ENCODE measurements at places on chromosomes 6 and 20.

- DNase-seq, result no peak
Measured at GRCh38 chr6:136960781-136961180, 38.7 kb downstream of the SLC35D3 start.

GRCh38 chr6:34834789-34835518, 43.1 kb downstream of the BLTP3A start:
- no peak for DNase-seq

GRCh38 chr20:62774762-62775161, 21.5 kb upstream of the MRGBP start:
- no peak for DNase-seq

DNA sequence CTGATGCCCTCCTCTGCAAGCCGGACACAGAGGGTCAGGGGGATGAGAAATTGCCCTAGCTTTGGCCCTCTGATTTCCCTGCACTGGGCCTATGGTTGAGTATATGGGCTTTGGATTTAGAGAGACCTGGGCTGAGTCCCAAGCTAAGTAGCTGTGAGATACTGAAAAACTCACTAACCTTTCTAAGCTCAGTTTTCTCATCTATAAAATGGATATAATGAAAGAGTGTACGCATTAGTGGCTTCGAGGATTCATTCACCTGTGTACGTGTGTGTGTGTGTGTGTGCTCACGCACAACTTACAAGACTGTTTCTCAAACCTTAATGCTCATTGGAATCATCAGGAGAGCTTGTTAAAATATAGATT, 12.7 kb upstream of the RBPJL start:
- no peak for DNase-seq

- no peak for DNase-seq
Measured at GRCh38 chr6:166578536-166579236, 7.8 kb downstream of the RAMACL start.

- no peak for DNase-seq
Measured at GRCh38 chr6:34316431-34317171, 67.8 kb upstream of the SMIM29 start.

DNA sequence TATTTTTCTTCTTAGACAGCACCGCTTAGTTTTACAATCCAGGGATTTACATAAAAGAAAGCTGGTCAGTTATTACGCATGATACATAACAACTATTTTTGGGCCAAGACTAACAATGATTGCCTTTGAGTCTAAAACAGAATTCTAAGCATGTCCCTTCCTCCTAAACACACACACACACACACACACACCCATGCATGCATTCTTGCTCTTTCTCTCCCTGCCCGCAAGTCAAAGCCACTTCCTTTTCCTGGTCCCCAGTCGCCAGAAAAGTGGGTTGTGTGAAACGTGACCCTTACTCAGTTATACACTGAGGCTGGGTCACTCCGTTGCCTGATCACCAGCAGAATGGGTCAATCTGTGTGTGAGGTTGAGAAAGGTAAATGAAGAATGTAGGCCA, 31.4 kb downstream of the FYN start:
- peak; percentile 60 for DNase-seq

- no peak for DNase-seq
Measured at GRCh38 chr20:1949347-1950100, 44.3 kb downstream of the PDYN start.

DNA sequence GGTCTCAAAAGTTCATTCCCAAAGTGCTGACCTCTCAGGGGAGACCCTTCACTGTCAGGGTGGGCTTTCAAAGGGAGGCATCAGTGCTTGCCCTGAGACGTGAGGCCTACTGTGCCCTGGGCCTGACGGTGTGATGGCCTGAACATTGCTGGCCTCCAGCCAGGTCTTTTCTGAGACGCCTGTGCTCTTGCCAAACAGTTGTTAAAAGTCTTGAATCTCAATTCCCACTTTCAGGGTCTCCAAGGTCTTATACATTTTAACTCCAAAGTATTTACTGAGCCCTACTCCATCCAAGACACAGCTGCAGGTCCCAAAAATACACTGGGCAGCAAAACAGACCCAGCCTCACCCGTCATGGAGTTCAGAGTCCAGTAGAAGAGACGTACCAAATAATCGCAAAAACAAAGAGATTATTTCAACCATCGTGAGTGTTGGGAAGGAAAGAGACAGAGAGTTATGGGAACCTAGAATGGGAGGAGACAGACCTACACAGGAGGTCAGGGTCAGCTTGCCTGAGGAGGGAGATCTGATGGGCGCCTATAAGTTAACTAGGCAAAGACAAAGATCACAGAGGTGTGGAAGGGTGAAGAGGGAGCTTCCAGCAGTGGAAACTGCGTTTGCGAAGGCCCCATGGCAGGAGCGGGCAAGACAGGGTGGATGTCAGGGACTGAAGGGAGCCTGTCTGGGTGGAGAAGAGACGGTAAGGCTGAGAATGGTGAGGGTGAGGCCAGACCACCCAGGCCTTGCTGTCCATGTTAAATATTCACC, 446.3 kb downstream of the PREX1 start:
- DNase-seq, result peak; percentile 36

GRCh38 chr20:1563598-1563997, 6.1 kb upstream of the SIRPD start:
- DNase-seq, result no peak

DNA sequence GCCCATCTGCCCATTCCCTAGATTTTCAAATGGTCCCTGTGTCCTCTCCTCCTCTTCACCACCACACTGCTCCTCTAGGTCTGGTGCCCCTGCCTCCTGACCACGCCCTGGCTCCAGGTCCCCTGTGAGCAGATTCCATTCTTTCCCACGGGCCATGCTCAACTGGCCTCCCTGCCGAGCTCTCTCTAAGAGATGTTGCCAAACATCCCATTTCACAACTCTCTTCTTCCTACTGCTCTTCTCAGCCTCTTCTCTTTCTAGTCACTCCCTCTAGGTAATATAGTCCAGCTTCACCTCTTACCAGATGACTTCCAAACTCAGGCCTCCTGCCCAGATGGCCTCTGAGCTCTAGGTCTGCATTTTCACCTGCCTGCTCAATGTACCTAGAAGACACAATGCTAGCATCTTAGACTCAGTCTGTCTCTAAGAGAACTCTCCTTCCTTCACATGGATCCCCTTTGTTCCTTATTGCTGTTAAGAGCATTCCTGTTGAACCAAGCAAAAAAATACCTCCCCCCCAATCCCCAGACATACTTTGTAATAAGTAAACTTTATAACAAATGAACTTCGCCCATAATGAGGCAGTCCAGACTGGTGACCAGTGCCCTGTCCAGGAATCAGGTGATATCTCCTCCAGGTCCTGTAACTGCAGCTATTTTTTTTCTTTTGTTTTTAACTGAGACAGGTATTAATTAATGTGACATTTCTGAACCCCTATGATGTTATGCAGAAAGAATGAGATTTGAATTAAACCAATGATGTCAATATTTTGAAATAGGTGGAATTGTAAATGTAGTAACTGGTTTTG, 79.0 kb downstream of the LYRM4 start:
- DNase-seq, result no peak

DNA sequence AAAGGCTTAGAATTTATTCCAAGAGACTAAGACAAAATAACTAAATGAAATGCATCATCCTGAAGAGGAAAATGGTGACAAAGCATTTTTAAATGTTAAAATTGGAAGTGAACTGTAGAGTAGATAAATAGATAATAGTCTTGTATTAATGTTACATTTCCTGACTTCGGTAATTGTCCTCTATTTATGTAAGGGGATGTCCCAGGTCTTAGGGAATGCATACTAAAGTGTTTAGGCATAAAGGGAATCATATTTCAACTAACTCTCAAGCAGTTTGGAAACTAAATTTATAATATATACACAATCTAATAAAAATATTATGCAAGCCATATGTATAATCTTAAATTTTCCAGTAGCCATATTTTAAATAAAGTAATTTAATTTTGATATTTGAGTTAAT, 159.3 kb downstream of the WDR27 start:
- no peak for DNase-seq

DNA sequence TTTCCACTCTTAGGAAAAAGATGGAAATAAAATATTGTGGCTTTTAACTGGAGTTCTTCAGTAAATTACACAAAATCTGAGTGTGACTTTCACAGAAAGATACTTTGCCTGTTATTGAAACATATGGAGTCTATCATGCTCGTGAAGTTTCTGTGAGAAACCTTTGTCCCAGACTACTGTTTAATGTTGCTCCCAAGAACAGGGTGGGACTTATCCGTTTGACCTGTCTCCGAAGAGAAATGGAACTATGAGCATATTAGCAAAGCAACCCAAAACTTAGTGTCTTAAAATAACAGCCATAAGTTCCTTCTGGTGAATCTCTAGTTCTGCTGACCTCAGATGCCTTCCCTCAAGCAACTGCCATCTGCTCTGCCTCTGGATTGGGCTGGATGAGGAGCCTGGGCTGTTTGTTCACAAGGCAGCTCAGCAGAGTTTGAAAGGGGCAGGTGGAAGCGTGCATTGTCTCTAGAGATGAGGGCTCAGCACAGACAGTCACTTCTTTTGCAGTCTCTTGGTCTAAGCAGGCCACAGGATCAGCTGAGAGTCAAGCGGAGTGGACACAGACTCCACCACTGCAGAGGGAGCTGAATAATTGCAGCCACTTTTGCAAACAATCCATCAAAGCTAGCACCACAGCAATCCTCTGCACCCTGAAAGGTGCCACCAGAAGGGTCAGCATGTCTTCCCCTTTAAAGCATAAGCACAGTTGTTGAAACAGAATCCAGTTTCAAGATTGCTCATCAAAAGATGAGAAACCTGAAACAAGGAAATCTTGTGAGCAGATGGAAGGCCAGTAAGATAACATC, 52.8 kb downstream of the MYB start:
- DNase-seq, result no peak

GRCh38 chr6:99606656-99607415, at the start of gene PRDM13:
Gene PRDM13, plus strand, starts transcription at chr6:99606833. Its CDS starts 202 bp downstream, at chr6:99607035.
- no peak for DNase-seq

GRCh38 chr6:63584125-63584514, 11.8 kb downstream of the LOC128125822 start:
- no peak for DNase-seq

- DNase-seq, result peak; percentile 82
Measured at GRCh38 chr6:131250122-131250521, 114.9 kb downstream of the AKAP7 start.

- DNase-seq, result no peak
Measured at GRCh38 chr6:83044091-83044768, 21.4 kb downstream of the UBE3D start.

DNA sequence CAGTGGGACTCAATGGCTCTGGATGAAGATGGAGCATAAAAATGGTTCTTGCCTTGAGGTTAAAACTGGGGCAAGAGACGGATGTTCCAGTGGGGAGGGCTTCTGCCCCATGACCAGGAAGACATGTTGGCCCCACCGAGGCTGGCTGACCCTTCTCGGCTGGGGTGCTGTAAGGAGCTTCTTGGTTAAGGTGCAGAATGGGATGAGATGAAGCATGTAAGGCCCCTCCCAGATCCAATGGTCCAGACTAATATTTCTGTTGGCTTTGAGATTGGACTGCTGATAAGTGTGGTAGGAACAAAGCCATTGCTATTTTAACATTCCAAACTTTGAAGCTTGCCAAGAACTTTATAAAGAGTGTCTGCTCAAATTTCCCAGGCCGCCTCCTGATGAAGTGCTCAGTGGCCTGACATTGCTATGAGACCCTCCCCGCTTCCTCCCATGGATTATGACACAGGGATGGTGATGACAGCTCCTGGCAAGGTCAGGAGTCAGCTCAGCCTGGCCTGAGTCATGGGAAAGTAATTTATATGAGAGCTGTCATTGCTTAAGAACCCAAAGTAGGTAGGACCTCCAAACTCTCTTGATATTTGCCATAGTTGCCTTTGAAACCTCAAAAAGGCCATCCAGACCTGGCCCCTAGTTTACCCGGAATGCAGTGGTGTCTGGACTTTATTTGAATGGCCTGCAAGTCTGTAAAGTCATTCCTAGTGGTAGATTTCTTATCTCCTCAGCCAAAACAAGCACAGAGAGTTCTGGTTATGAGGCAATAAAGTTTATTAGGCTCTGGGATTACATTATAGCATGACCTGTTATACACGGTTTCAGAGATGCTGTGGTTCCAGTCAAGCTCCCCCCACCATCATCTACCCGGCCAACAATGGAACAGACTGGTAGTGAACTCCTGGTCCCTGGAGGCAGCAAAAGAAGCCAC, 55.2 kb downstream of the TGM2 start:
- DNase-seq, result peak; percentile 82

DNA sequence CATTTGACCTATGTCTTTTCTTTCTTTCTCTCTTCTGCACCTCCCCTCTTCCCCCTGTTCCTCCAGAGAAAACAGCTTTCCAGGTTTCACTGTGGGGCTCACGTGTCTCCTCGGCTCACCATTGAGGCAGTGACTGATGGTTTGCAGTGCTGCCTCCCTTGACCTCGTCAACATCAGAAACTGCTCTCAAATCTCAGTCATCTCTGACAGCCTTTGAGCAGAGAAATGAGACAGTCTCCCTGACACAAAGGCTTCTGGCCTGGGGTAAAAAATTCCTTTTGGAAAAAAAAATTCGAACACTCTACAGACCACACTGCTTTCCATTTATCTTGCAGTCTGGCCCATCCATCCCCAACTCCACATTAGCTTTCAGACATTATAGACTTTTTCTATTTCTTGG, 450.0 kb downstream of the TFAP2B start:
- no peak for DNase-seq

DNA sequence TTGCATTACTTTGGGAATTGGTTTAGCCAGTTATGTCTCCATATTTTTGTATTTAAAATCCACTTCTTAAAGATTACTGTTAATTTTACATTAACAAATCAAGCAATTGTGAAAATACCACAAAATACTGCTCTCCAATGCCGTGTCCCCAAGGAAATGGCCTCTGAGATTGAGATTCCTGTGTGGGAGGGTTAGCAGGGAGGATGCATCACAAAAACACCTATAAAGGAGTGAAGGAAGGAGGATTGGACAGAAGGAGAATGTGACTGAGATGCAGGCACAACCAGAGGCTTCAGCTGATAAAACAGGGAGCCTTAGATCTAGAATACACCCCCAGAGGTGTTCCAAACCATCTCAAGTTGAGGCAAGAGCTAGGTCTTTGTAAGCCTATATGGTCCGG, 34.2 kb upstream of the NKAIN2 start:
- no peak for DNase-seq

DNA sequence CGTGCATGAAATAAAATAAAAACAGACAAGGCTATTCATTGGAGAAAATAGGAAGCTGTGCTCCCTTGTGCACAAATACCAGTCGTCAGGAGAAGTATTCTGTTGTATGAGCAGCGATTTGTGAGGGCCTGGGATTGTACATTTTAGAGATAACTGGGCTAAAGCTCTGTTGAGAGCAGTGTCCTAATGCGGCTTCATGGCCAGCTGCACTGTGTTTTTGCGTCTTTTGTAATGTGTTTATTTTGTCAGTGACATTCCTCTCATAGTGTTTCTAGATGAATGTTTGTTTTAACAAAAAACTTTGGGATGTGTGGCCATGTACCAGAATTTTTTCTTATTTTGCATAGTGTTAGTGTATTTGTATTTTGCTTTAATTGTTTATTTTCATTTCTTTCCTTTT, 14.8 kb downstream of the ERMARD start:
- no peak for DNase-seq

- DNase-seq, result no peak
Measured at GRCh38 chr6:35091346-35092083, 49.6 kb downstream of the TCP11 start.

- no peak for DNase-seq
Measured at GRCh38 chr6:124524491-124525200, 437.6 kb upstream of the RNF217 start.
